GM12891 (cell line): ENCODE measurements at places on chromosomes 12 and 14.

DNA sequence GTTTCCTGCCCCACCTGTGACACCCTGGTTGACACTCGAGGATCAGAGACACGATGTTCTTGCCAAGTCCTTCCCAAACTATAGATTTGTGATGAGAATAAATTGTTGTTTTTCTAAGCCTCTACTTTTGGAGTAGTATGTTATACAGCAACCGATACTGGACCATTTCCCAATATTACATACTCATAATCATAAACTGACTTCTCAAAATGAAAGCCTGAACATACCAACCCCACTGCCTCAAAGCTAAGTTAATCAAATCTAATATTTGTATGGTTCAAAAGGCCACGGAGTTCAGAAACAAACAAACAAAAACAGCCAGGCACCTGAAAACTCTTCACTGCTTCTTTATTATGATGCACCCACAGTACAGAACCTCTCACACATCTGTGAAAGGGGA is 52.3 kb upstream of the GPHB5 start:
- DNase-seq, result no peak

- DNase-seq, result no peak
Observed at GRCh38 chr14:37144729-37145363, 27.6 kb downstream of the SLC25A21 start.

DNA sequence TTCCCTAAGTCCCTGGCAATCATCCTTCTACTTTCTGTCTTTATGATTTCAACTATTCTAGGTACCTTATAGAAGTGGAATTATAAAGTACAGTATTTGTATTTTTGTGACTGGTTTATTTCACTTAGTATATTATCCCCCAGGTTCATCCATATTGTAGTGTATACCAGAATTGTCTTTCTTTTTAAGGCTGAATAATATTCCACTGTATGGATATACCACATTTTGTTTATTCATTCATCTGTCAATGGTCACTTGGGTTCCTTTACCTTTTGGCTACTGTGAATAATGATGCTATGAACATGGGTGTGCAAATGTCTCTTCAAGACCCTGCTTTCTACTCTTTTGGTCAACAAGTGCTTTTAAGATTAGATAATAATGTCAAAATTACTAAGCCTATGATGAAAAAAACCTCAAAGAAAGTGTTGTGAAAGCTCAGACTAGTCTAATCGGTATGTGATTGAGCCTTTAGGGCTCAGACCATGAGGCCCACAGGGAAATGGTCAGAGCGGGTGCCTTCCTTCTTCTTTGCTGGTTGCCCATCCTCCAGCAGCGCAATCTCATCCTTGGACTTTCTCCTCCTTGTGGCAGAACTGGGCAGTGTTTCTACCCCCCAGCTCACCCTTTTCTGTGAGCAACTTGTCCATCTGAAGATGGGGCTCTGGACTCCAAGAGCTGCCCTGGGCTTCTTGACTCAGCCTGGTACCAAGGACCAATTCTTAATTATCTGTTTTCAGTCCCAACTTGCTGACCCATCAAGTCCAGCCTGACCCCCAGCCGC is 105.4 kb downstream of the TTC8 start:
- DNase-seq, result no peak

DNA sequence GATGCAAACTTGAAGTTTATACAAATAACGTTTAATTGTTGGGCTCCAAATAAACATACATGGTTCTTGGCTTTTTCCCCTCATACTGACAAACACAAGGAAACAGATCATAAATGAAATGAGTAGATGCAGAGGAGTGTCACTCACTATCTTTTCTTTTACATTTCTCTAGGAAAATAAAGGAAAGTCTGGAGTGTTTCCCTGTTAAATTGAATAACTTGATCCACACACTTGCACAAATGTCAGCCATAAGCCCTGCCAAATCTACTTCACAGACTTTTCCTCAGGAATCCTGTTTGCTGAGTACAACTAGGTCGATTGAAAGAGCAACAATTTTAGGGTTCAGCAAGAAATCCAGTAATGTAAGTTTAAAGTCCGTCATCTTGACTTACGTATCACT is 175.3 kb downstream of the PLCZ1 start:
- no peak for DNase-seq

DNA sequence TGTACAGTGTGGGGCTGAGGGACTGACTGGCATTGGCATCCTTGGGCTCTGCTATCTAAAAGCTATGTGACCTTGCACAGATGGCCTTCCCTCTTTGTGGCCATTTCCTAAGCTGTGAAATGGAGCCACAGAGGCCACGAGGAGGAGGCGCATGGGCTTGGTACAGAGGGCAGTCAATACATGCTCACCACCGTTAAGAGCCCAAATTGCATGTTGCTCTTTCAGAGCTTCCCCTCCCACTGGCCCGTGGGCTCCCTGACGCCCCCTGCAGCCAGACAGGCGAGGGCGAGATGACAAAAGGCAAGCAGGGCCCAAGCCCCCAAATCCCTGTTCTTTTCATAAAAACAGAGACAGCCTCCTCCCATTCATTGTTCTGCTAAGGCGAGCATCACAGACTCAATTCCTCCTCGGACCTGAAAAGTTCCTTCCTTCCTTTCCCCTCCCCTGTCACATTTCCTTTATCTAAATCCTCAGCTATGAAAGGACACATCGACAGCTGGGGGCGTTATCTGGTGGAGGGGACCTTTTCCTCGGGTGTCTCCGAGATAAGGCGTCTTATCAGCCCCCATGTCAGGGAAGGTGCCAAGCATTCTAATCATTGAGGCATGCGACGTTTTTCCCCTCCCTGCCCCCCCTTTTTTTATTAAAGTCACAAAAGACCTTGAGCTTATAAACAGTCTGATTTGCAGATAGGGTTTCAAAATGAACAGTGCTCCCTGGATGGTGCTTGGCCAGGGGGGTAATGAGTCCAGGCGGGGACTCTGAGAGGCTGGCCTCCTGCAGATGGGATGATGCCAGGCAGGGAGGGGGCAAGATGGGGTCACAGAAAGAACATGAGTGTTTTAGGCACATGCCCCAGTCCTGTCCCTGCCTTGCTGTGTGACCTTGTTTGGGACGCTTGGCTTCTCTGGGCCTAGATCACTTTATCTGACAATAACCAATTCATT is 26.4 kb downstream of the FAM222A start:
- no peak for DNase-seq

DNA sequence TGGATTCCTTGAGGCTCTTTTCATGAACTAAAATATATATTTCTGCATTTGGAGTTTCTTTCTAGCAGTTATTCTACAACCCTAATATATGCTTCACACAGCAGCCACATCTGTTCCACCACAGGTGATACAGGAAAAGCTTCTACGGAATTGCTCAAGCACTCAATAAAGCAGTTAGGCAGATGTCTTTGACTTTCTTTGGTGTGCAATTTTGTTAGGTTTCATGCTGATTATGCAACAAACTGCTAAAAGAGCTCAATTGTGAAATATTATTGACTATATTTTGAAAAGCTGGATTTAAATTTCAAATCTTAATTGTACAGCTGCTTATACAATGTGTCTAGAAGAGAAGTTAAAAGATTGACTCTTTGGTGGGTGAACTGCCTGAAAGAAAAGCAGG is 1055.6 kb upstream of the FBXO33 start:
- DNase-seq, result no peak

DNA sequence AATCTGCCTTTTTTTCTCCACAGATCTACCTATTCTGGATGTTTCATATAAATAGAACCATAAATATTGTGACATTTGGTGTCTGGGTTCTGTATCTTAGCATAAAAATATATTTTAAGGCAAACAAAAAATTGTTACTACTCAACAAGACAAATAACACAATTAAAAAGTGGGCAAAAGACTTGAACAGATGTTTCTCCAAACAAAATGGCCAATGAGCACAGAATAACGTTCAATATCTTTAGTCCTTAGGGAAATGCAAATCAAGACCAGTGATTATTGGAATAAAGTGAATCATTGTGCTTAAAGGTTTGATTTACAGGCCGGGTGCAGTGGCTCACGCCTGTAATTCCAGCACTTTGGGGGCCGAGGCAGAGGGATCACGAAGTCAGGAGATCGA is 1331.3 kb downstream of the AACS start:
- DNase-seq, result no peak
